Activated T-cell treated with anti-CD3 and anti-CD28 coated beads, Interleukin-2, amount 50 U/mL, for 48 hours (primary cell): ENCODE measurements at places on chromosomes 11 and 22.
A peak's percentile ranks its signal among the peaks of the same experiment; 100 is the strongest.

- no peak for DNase-seq
Measured at GRCh38 chr22:38652859-38653258, 3.3 kb downstream of the FAM227A start.

GRCh38 chr11:14552089-14552488 lies 31.9 kb upstream of the PSMA1 start:
- DNase-seq: no peak

DNA sequence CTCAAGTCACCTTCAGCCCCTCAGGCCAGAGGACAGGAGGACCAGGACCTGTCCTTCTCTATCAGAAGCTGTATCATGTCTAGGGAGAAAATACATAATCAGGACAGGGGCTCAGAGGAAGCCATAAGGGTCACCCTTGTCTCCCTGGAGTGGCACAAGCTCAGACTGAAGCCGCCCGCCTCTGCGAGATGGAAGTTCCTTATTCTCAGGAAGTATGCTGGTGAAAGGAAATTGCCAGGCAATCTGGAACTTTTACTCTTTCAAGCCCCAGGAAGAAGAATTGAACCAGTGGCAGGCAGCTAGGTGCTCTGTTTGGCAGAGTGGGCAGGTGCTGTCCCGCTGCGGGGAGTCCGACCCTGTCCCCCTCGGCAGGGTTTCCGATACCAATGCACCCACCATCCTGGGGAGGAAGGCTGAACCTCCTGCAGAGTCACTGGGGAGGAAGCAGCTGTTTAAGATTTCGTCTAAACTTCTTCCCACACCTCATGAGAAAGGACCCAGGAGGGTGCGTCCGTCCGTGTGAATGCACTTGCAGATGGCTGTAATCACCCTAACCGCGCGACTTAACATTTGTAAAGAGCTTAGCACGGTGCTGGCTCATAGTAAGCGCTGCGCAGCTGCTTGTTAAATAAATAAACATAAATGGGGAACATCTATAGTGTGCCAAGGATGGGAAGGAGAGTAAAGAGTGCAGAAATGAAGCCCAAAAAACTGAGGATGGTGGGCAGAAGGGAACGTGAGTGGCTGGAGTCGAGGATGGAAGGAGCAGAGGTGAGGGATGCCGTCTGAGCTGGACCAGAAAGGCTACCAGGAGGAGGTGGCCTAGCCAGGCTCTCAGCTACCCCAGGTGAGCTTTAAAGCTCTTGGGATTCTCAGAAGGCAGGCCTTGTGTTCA lies 5.0 kb upstream of the ANO1 start:
- DNase-seq: no peak

GRCh38 chr11:123742031-123742723 lies 717 bp upstream of the ZNF202 start:
- peak; percentile 25 for DNase-seq

GRCh38 chr11:120096369-120097191 lies 41.3 kb downstream of the TRIM29 start:
- DNase-seq: no peak
